ENCODE measurements at places on chromosomes 5 and 9. TPM values are rescaled to one million over a fixed set of nuclear protein-coding genes. Genes with fewer than 3 reads are reported as not detected.
A peak's percentile ranks its signal among the peaks of the same experiment; 100 is the strongest.

The ARL14EPL gene
- total RNA-seq = not detected

The CEL gene
- total RNA-seq = 0.34 TPM

The OTULINL gene
- 1.8 TPM for total RNA-seq

The APBA1 gene
- total RNA-seq = 3.2 TPM

The TTC1 gene
- 53.1 TPM for total RNA-seq

GRCh38 chr9:129624947-129625346, 1.0 kb upstream of the NTMT1 start:
- peak; percentile 64 for DNase-seq

DNA sequence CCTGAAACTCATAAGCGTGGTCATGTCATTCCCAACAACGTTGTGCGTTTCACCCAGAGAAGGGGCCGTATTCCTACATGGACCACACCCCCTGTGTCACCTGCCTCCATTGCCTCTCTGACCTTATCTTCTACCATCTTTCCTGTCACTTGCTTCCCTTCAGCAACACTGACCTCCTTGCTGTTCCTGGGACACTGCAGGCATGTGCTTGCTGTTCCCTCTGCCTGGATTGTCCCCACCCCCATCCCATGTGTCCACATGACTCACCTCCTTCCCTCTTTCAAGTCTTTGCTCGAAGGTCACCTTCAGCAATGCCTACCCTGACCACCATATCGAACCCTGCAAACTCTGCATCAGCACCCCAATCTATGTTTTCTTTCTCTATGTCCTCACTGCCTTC, 133.2 kb upstream of the ZNF618 start:
- no peak for DNase-seq

DNA sequence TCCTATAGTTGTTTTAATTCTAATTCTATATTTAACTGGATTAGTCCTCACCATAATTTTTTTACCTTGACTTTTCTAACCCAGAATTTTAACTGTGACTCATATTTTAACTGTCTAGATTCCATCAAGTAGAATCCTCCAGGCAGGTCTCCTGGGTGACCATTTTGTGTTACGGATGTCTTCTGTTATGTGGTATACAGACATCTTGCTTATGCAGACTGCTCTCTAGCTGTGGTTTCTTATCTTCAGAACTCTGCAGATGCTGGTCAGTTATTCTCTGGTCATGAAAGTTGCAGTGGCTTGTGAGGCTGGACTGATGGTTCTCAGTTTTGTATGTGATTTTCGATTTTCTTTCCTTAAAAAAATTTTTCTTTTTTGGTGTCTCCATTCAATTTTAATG, 139.4 kb downstream of the ATG10 start:
- no peak for DNase-seq

DNA sequence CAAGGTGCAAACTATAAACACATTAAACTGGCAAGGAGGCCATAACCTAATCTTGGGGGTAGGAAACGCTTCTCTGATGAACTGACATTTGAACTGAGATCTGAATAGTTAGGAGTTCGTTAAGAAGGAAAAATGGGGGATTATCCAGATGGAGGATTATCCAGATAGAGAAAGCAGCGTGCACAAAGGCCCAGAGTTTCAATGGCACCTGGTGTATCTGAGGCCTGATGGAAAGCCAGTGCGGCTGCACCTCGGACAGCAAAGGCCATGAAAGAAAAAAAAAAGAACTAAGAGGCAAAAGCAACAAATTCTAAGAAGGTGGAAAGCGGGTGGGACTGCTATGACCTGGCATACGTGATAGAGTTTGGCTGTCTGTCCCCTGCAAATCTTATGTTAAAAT, 13.0 kb upstream of the CTNNAL1 start:
- no peak for DNase-seq

DNA sequence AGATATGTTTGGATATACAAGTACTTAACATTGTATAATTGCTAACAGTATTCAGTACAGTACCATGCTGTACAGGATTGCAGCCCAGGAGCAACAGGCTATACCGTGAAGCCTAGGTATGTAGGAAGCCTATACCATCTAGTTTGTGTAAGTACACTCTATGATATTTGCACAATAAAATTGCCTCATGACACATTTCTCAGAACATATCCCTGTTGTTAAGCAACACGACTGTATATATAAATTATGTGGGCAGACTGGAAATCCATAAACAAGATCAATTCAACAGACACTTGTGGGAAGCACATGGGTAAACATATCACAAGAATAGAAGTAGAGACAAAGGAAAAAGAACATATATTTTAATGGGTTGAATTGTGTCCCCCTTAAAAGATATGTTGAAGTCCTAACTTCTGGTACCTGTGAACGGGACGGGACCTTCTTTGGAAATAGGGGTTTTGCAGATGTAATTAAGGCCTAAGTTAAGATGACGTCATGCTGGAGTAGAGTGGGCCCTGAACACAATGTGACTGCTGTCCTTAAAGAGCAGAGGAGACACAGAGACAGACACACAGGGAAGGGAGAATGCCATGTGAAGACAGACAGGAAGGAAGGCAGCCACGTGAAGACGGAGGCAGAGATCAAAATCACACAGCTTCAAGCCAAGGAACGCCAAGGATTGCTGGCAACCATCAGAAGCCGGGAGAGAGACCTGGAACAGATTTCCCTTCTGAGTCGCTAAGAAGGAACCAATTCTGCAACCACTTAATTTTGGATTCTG, 76.3 kb downstream of the SCAI start:
- DNase-seq = no peak

DNA sequence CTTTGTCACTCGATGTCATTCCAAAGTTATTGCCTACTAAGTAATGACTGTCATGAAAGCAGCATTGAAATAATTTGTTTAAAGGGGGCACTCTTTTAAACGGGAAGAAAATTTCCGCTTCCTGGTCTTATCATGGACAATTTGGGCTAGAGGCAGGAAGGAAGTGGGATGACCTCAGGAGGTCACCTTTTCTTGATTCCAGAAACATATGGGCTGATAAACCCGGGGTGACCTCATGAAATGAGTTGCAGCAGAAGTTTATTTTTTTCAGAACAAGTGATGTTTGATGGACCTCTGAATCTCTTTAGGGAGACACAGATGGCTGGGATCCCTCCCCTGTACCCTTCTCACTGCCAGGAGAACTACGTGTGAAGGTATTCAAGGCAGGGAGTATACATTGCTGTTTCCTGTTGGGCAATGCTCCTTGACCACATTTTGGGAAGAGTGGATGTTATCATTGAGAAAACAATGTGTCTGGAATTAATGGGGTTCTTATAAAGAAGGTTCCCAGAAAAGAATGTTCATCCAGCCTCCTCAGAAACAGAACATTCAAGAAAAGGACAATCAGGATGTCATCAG, 11.3 kb downstream of the TLR4 start:
- no peak for DNase-seq

- DNase-seq = no peak
Measured at GRCh38 chr5:135064235-135064570, 30.2 kb upstream of the PITX1 start.

DNA sequence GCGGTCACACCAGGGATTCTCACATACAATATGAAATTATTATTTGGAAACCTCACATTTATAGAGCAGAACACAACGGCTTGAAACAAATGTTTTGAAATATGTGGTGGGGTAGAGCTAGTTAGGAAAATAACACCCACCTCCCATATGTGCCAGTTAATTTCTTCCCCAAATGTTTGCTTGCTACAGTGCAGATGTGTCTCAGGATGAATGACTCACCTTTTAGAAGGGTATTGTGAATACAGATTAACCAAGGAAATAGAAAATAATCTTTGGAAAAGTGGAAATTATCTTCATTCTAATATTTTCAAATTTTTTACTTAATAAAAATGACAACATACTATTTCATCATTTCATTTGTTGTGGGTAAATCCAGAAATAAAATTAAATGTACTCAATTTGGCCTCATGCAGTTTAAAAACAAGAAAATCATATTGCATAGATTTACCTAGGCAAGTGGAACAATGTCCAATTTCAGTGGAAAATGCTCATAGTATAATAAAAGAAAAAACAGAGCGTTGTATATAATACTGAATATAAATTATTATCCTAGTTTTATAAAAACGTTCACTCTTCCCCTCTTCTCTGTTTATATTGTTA, 39.3 kb upstream of the RICTOR start:
- no peak for DNase-seq
